ENCODE measurements at places on chromosomes 3 and 15.

GRCh38 chr15:76058714-76059319, 968 bp upstream of the TMEM266 start:
- peaks cover 19% of the 10 kb centered on the region for H3K4me1 ChIP-seq
- H3K36me3 ChIP-seq = peaks cover 5% of the 10 kb centered on the region
- H3K4me3 ChIP-seq = peak overlapping the region; percentile 68
- peaks cover 71% of the 10 kb centered on the region for H3K27me3 ChIP-seq
- H3K27ac ChIP-seq = no peak overlapping the region

DNA sequence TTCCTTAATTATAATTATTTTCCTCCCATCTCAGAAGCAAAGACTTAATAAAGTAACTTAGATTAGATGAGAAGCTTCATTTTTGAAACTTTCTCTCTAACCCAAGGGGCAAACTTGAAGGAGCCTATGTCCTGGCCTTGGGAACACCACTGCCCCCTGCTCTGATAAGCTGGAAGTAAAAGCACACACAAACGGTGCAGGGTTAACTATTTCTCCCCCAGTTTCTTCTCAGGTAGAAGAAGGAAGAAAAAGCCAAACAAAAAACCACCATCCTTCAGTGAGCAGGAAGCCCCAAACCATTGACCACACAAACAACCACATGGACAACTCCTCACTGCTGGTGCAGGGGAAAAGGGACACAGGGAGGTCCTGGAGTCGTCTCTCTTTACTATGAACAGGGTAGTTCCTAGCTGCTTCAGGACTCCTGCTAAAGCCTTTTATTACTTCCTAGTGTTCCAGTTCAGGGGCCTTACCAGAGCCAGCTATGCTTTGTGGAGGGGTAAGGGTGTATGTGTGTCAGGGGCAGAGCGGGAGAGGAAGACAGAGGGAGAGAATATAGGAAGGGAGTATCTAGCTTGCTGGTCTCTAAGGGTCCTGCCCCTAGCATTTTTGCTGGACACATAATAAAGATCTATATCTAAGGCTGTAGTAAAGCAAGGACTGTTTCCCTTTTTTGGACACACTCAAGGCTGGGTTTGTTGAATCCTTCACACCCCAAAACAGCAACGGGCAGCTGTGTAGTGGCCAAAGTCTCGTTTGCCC, 94.0 kb upstream of the UMPS start:
- peaks cover 8% of the 10 kb centered on the region for H3K27me3 ChIP-seq
- no peak for DNase-seq
- H3K27ac ChIP-seq = no peak overlapping the region
- H3K4me3 ChIP-seq = no peak overlapping the region
- peaks cover 17% of the 10 kb centered on the region for H3K4me1 ChIP-seq

GRCh38 chr3:49661281-49661680, 12.9 kb upstream of the APEH start:
- H3K36me3 ChIP-seq = peaks cover 3% of the 10 kb centered on the region
- H3K27me3 ChIP-seq = peaks cover 8% of the 10 kb centered on the region
- H3K4me3 ChIP-seq = no peak overlapping the region
- no peak overlapping the region for H3K27ac ChIP-seq

- peaks cover 48% of the 10 kb centered on the region for H3K36me3 ChIP-seq
- DNase-seq = no peak
- H3K4me3 ChIP-seq = no peak overlapping the region
- no peak overlapping the region for H3K27ac ChIP-seq
- peaks cover 100% of the 10 kb centered on the region for H3K27me3 ChIP-seq
Measured at GRCh38 chr15:59999612-60000112, 4.4 kb upstream of the FOXB1 start.

- H3K4me1 ChIP-seq = peaks cover 16% of the 10 kb centered on the region
- no peaks in the 10 kb centered on the region for H3K36me3 ChIP-seq
- no peaks in the 10 kb centered on the region for H3K27me3 ChIP-seq
Measured at GRCh38 chr3:59482684-59483083, 432.9 kb upstream of the CFAP20DC start.

DNA sequence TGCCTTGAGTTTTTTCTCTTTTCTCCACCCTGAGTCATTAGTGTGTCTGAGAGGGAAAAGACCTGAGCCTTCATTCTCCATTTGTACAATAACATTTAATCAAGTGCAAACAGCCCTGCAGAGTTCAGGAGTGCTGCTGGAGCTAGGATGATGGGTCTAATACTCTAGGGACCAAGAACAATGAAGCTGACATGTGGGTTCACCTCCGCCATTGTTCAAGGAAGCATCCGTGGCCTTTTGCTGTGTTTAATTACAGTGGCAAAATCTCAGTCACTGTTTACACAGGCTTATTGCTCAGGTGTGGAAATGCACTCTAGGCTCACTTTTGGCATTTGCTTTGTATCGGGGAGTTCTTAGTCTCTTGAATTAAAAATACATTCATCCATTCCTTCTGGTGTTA, 259.6 kb downstream of the LRTM1 start:
- no peaks in the 10 kb centered on the region for H3K4me1 ChIP-seq
- H3K27me3 ChIP-seq = no peaks in the 10 kb centered on the region
- H3K4me3 ChIP-seq = no peak overlapping the region
- DNase-seq = no peak
- no peak overlapping the region for H3K27ac ChIP-seq
- H3K36me3 ChIP-seq = no peaks in the 10 kb centered on the region

DNA sequence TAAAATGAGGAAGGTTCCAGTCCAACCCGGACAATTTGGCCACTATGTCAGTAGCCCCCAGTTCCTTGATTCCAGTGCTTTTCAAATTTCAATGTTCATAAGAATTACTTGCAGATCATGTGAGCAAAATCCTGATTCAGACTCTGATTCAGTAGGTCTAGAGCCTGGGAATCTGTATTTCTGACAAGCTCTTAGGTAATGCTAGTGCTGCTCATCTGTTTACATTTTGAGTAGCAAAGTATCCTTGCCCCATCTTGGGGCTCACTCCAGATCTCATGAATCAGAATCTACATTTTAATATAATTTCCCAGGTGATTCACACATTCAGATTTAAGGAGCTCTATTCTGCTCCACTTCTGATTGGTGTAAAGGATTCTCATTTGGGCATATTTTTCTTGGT, 142.0 kb downstream of the NAALADL2 start:
- H3K27ac ChIP-seq = no peak overlapping the region
- no peaks in the 10 kb centered on the region for H3K36me3 ChIP-seq
- H3K27me3 ChIP-seq = no peaks in the 10 kb centered on the region

DNA sequence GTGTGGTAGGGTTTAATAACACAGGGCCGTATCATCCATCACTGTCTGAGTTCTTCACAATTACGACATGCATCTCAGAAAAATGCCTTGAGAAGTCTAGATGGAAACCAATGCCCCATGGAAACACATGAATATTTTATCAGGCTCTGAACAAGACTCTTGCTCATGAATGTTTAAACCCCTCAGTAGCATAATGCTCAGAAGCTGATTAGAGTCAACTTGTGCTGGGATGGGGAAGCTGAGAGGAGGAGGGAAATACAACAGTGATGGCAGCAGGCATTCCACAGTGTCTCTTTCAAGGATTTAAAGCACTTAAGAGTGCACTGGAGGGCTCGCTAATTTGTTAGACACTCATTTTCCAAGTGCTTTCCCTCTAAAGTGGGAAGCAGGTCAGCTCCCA, 3.8 kb downstream of the GPR156 start:
- no peak for DNase-seq
- no peak overlapping the region for H3K27ac ChIP-seq
- no peak overlapping the region for H3K4me3 ChIP-seq
- peaks cover 80% of the 10 kb centered on the region for H3K27me3 ChIP-seq

DNA sequence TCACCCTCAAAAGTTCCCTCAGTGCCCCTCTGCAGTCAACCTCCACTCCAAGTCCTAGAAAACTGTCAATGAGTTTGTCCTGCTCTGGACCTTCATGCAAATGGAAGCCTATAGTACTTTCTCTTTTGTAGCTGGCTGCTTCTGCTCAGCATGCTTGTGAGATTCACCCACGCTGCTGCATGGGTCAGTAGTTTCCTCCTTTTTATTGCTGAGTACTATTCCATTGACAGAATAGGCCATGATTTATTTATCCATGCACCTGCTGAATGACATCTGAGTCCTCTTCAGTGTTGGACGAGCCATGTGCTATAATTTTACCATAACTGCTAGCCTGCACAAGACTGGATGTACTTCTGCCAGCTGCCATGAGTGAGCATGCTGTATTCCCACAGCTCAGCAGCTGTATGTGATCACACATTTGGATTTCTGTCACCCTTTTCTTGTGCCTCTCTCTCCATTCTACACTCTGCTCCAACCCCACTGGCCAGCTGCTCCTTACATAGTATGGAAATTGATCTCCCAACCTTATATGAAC, 26.3 kb downstream of the CDCP1 start:
- H3K27ac ChIP-seq = no peak overlapping the region
- H3K27me3 ChIP-seq = peaks cover 79% of the 10 kb centered on the region
- peaks cover 2% of the 10 kb centered on the region for H3K36me3 ChIP-seq
- DNase-seq = no peak
- peaks cover 19% of the 10 kb centered on the region for H3K4me1 ChIP-seq
- no peak overlapping the region for H3K4me3 ChIP-seq

DNA sequence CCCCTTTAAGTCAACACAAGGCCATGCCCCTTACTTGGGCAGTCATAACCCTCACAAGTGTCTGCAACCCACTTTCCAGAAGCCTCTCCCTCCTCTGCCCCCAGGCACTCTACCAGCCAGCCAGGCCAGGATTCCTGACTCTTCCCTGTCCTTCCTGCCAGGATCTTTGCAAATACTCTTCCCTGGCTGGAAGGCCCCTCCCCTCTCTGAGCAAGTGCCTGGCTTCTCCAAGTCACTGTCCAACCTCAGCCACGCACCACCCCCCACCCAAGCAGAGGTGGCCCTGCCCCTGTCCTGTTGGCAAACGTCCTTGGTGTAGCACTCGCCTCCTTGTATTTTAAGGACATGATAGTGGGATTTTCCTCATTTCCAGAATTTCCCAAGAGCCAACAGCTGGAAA, 54.7 kb upstream of the USP3 start:
- H3K4me3 ChIP-seq = no peak overlapping the region
- H3K36me3 ChIP-seq = no peaks in the 10 kb centered on the region
- no peak overlapping the region for H3K27ac ChIP-seq
- no peaks in the 10 kb centered on the region for H3K27me3 ChIP-seq

GRCh38 chr3:10528046-10528445, 22.7 kb upstream of the ATP2B2 start:
- no peaks in the 10 kb centered on the region for H3K36me3 ChIP-seq
- DNase-seq = no peak
- no peak overlapping the region for H3K4me3 ChIP-seq
- H3K27ac ChIP-seq = no peak overlapping the region

GRCh38 chr3:127137113-127137512, 55.8 kb upstream of the PRR23E start:
- peaks cover 81% of the 10 kb centered on the region for H3K27me3 ChIP-seq
- H3K36me3 ChIP-seq = peaks cover 1% of the 10 kb centered on the region
